Caco-2 (cell line): ENCODE measurements at places on chromosomes 2 and 18. TPM values are rescaled to one million over a fixed set of nuclear protein-coding genes. Genes with fewer than 3 reads are reported as not detected.

- H3K27ac ChIP-seq, result no peak overlapping the region
- no peaks in the 10 kb centered on the region for H3K27me3 ChIP-seq
- no peaks in the 10 kb centered on the region for H3K36me3 ChIP-seq
- H3K4me3 ChIP-seq, result no peak overlapping the region
- no peaks in the 10 kb centered on the region for H3K4me1 ChIP-seq
- no peak for DNase-seq
These were observed 129.3 kb downstream of the CAPN13 start for GRCh38 chr2:30677861-30678385.

Gene ONECUT2
- 0.28 and 0.86 TPM in 2 replicates for total RNA-seq

GRCh38 chr2:144848423-144848822, 328.5 kb upstream of the ZEB2 start:
- no peak for DNase-seq
- no peaks in the 10 kb centered on the region for H3K27me3 ChIP-seq
- H3K27ac ChIP-seq, result no peak overlapping the region
- H3K4me3 ChIP-seq, result no peak overlapping the region
- H3K36me3 ChIP-seq, result no peaks in the 10 kb centered on the region
- no peaks in the 10 kb centered on the region for H3K4me1 ChIP-seq

DNA sequence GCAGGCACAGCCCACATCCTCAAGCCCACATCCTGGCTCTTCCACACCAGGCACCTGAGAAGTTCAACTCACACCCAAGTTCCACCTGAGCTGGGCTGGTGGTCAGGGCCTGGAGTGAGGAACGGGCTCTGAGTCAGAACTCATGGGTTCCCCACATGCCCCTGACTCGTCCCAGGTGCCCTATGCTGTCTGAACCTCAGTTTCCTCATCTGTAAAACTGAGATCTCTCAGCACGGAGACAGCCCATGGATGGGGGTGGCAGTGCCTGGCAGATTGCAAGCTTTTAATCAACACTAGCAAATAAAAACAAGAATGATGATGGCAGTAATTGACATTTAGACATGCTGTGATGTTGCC, 307.8 kb downstream of the NDUFA10 start:
- no peak overlapping the region for H3K4me3 ChIP-seq
- no peak overlapping the region for H3K27ac ChIP-seq
- no peaks in the 10 kb centered on the region for H3K4me1 ChIP-seq
- no peak for DNase-seq
- H3K36me3 ChIP-seq, result no peaks in the 10 kb centered on the region
- H3K27me3 ChIP-seq, result no peaks in the 10 kb centered on the region

Gene ALPP
- total RNA-seq, result 4.9 and 5.8 TPM in 2 replicates

- no peaks in the 10 kb centered on the region for H3K27me3 ChIP-seq
- no peaks in the 10 kb centered on the region for H3K36me3 ChIP-seq
- H3K27ac ChIP-seq, result no peak overlapping the region
- no peak overlapping the region for H3K4me3 ChIP-seq
These were observed 324.5 kb upstream of the THUMPD2 start for GRCh38 chr2:40103590-40103989.
